ENCODE measurements at places on chromosomes 12 and 14.

GRCh38 chr14:45114327-45114726, 20.0 kb downstream of the FKBP3 start:
- no peak for DNase-seq

GRCh38 chr12:57694459-57695019, 607 bp downstream of the OS9 start:
- no peak for DNase-seq

GRCh38 chr12:124175704-124176103, 119.2 kb upstream of the RFLNA start:
- DNase-seq: no peak

GRCh38 chr14:104686624-104687517, 2.5 kb upstream of the INF2 start:
- DNase-seq: no peak

GRCh38 chr12:10736463-10736862, 13.3 kb upstream of the YBX3 start:
- DNase-seq: no peak

DNA sequence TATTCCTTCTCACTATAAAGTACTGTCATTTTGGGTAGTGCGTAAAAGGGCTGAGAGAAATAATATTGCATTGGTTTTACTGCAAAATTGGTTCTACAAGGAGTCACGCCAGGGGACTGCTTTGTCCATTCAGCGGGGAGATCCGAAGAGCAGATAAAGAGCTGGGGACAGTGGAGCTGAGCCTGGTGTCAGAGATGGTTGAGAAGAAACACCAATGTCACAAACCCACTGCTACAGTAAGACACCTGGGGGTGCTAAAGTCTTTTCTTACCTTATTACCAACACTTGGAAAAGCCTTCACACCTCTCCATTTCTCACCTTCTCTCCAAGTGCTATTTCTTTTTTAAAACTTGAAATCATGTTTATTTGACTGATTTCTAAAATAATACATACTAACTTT, 14.1 kb downstream of the IL31 start:
- no peak for DNase-seq
